CD4-positive, alpha-beta T cell treated with Interleukin-15 for 4 hours (primary cell): ENCODE measurements at places on chromosomes 1 and 21.

DNA sequence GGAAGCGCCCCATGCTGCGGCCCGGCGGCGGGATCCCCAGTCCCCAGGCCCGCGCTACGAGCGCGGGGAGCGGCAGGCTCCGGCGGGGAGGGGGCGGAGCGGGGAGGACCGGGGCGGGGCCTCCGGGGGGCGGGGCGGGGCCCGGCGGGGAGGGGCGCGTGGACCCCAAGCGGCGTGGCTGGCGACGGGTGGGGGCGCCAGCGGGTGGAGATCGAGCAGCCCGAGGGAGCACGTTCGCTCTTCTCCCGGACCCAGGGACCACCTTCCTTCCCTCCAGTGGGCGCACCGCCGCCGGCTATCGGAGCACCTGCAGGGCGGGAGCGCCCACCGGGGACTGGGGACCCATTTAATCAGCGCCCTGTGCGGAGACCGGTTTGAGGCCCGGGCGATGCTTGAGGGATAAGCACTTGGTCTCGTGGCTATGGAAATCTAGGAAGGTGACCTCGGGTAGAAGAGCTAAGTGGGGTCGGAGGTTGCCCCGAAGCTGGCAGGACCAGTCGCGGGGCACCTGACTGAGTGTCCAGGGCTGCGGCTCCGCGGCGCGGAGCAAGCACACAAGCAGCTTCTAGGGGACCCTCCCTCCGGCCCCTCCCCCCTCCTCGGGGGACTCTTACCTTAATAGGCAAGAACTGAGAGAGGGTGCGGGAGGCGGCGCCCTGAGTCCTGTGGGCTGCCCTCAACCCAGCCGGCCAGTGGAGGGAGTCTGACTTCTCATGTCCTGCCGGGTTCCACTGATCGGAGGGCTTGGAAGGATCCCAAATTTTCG, at the start of gene TSPAN2:
Gene TSPAN2 (minus strand): TSS at position 84 of the 766 bp plus-strand sequence. CDS start 71 bp downstream, at position 13.
- DNase-seq = peak; percentile 63

- no peak for DNase-seq
These were observed 68.1 kb upstream of the ANGPTL1 start for GRCh38 chr1:178938959-178939317.

DNA sequence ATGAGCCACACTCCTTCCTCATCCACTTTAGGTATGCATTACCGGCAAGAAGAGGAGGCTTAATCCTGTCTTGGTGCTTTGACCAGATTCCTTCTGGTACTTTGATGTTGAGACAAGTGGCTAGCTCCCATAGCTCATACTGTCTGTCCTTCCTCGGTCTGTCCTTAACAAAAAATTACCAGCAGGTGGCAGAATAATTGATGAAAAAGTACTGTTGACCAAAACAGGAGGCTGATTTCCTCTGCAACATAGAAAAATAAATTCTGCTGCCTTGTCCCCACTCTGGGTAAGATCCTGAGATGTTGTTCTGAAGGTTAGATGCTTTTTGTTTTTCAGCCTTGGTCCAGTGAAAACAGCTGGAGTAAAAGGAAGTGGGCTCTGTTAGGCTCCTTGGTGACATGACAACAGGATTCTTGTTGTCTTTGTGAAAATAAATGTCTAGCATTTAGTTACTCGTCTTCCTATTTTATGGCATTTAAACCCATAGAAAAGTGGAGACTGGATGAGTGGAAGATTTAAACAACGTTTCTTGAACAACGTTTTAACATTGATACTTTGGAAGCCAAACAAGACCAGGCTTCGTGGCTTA, 11.2 kb upstream of the HJV start:
- DNase-seq = peak; percentile 62

DNA sequence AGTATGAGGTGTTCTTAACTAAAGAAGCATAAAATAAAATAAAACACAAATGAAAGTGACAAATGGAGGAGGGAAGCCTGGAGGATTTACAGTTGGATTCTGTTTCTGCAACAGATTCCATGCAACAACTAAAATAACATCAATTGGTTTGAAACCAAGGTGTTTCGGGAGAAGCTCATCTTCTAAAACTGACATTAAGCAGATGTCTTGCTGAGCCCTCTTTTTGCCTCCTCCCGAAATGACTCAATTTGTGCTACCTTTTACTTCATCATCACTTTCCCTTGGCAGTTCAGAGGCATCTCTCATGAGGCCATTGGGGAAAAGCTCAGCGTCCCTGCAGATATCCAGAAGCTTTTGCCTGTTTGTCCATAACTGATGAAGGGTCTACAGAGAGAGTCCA, 121.6 kb upstream of the ADAR start:
- no peak for DNase-seq

GRCh38 chr1:1117469-1117831, 1.6 kb upstream of the C1orf159 start:
- DNase-seq = no peak

- DNase-seq = no peak
These were observed 65.6 kb downstream of the MTR start for GRCh38 chr1:236860674-236861073.

DNA sequence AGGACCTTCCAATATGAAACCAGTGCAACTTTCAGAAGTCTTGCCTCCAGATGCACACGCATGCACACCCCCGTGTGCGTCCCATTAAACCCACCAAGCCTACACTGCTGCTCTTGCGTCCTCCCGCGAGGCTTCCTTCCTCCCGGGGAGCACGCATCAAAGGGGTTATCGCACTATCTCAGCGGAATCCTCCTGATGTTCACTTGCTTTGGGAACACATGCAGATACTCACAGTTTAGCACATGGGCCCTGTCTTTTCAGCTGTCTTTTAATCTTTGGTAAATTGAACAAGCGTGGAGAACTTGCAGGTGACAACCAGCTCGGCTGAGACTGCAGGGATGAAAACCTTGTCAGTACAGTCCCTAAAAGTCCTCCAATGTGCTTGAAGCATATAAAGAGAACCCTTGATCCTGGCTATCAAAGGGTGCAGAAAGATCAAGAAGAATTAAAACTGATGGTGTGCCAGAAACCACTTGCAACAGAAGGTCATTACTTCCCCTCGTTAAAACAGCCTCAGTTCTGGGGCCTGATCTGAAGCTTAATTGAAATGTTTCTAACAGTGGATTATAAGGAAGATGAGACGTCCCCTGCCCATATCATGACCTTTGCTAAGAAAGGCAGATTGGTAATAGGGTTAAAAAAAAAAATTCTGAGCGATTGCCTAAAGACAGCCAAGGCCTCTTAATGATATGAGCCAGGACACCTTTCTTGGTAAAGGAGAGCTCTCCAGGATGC, 149.4 kb upstream of the LMO4 start:
- no peak for DNase-seq

- no peak for DNase-seq
These were observed 113.6 kb upstream of the TIAM1 start for GRCh38 chr21:31457675-31458074.

DNA sequence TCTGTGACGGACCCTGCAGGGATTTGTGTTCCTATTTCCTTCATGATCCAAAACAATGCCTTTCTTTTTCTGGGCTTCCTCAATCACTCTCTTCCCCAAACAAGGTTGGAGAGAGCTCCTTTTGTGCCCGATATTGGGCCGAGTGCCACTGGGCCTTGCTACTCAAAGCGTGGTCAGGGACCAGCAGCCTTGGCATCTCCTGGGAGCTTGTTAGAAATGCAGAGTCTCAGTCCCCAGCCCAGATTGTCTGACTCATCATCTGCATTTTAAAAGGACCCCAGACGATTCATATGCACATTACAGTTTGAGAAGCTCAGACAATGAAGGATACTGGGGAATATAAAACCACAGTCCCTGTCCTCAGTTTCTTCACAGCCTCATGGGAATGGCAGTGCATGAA, 19.9 kb downstream of the ADORA1 start:
- DNase-seq = no peak

DNA sequence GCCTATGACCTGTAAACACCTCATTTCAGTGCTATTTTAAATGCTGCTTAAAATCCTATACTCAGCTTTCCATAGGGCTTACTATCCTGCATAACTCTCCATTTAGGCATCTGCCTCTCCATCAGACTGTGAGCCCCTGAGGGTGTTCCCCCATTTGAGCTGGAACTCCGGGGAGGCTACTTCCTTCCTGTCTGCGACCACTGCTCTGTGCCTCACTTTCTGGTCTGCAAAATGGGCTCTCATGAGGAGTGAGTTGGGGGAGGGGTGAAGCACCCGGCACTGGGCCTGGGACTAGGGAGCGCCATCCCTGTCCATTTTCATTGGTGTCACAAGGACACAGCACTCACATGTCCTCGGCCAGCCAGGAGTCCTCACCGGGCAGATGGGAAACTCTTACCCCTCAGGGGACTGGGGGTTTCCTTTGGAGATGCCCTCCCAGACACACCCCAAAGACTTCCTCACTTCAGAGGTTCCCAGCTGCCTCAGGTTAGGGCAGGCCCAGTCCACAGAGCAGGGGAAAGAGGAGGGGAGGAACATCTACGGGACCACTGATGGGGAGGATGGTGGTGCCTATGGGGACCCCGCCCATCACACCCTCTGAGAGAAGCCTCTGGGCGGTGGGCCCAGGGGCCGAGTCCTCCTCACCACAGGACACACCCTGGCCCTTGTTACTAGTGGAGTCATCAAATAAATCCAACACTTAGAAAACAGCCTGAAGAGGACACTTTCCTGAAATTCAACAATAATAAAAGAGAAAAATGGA, 134.9 kb downstream of the MATN1 start:
- no peak for DNase-seq

- DNase-seq = no peak
These were observed 39.3 kb upstream of the LRRC7 start for GRCh38 chr1:69528376-69528775.

DNA sequence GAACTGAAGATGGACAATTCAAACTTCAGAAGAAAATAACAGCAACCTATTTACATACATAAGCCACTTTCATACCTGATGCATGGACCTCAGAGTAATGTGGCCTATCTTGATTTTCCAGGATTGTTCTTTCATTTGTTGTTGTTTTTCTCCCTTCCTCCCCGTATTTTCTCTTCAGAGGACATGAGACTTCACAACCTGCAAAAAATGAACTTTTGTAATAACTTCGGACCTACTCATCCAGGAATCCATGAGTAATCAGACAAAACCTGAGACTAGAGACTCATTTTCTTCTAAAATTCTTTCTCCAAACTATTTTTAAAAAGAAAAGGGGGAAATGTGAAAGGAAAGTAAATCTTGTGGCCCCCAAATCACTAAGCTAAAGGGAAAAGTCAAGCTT, 17.6 kb upstream of the PLA2G5 start:
- DNase-seq = no peak

DNA sequence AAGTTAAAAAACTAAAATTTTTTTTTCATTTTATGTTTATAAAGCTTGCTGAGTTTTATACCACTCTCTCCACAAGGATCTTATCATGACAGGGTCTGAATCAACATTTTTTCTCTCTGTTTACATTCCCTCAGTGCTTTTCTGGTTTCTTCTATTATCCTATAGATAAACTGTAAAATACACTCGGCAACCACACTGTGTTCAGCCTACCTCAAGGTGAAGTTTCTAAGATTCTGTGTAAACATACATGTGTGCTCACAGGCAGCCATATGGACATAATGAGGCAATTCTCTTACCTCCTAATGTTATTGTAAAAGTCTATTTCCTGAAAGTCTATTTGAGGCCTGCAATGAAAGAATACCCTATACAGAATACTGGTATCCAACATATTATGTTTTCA, 114.6 kb downstream of the NTPCR start:
- DNase-seq = no peak

DNA sequence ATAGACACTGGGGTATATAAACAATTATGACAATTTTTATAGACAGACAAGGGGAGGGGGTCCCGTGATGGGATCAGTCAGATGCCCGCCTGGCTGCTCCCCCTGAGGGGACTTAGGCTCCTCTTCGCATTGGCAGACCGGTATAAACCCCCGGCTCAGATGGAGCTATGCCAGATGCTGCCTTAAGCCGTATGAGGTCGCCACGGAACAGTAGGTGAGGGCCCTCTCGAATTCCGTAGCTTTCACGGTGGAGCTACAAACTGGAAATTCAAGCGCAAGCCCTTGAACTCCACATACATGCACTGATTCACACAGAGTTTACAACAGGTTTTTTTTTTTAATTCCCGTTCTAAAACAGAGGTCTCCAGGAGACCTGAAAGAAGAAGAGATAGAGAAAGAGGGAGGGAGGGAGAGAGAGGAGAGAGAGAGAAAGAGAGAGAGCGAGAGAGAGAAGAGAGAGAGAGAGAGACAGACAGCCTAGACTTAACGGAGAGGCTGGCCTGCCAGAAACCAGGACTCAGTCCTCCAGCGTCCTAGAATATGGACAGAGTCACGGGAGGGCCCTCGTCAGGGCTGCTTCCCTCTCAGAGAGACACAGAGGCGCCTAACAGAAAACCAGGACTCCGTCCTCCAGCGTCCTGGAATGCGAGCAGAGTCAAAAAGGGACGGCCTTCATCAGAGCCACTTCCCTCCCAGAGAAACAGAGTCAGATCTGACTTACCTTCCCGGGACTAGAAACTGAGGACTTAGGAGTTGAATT, 24.4 kb upstream of the TMEM54 start:
- no peak for DNase-seq

- DNase-seq = no peak
These were observed at the start of gene RXRG for GRCh38 chr1:165444897-165445370. Gene RXRG (minus strand): TSS chr1:165445126. CDS start chr1:165444893, 233 bp downstream.
